ENCODE measurements at places on chromosomes 13 and 19.

- DNase-seq, result no peak
Measured at GRCh38 chr13:80132741-80133601, 208.0 kb downstream of the SPRY2 start.

GRCh38 chr13:76837801-76838200, 48.4 kb downstream of the KCTD12 start:
- no peak for DNase-seq

DNA sequence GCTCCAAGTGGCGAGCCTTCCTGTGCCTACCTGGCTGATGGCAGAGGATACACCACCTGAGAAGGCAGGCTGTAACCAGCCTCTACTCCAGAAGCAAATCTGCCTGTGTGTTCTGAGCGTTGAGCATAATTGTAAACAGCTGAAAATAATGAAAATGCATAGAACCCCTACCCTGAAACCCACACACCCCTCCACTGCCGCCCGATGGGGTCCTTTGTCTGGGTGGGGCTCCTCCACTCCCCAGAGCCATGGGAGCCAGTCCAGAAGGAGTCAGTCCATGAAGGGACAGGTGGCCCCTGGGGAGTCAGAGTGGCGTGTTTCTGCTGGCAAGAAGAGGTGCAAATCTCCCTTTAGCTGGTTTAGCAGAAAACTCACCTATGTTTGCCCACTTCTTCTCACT, 8.0 kb upstream of the SOX1 start:
- DNase-seq, result no peak

- no peak for DNase-seq
Measured at GRCh38 chr19:10553087-10553667, 9.5 kb downstream of the ATG4D start.

DNA sequence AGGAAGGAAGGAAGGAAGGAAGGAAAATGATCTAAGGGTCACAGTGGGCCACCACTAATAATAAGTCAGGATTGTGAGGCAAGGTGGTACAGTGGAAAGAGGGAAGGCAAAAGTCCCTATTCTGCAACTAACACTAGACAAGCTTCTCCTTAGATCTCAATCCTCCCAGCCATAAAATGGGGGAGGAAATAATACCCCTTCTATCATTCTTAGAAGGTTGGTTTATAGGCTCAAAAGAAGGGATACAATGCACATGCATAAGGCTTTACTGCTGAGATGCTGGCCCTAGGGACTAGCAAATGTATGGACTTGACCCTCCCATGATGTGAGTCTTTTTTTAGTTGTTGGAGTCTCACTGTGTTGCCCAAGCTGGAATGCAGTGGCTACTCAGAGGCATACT, 167.7 kb upstream of the ZNF507 start:
- no peak for DNase-seq

GRCh38 chr13:93559718-93560117, 333.1 kb downstream of the GPC6 start:
- no peak for DNase-seq

DNA sequence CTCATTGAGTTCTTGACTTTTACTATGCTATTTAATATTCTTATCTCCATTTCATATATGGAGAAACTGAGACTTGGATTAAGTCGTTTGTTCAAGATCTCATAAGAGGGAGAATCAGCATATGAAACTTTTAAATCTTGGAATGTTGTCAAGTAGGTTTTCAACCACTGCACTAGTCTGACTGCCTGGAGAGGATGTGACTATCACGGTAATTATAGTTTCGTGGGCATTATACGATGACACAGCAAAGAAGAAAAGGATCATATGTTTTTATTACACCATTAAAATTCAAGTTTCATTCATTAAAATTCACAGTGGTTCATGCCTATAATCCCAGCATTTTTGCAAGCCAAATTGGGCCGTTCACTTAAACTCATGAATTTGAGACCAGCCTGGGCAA, 555.2 kb downstream of the SLITRK1 start:
- DNase-seq, result no peak

DNA sequence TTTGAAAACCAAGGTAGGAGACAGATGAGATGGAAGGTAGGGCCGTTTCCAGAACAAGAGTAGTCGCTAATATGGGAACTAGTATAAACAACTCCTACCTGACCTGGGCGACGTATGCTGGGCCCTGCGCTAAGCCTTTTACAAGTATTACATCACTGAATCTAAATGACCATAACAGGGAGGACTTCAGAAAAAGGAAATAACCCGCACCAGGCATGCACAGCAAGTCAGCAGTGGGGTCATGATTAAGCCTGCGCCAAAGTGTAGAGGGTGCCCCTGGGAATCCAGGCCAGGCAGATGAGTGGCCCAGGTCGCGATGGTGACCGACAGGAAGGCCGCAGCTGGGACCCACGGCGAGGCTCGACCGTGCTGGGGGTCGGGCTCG, 613 bp downstream of the ATP13A1 start:
- no peak for DNase-seq

- DNase-seq, result no peak
Measured at GRCh38 chr19:5074830-5075394, 106.0 kb downstream of the KDM4B start.

- DNase-seq, result no peak
Measured at GRCh38 chr13:92966341-92966740, 260.3 kb upstream of the GPC6 start.

GRCh38 chr19:2775556-2776430, 7.3 kb downstream of the SGTA start:
- DNase-seq, result peak; percentile 85

- no peak for DNase-seq
Measured at GRCh38 chr13:109778102-109778542, 8.3 kb downstream of the IRS2 start.

DNA sequence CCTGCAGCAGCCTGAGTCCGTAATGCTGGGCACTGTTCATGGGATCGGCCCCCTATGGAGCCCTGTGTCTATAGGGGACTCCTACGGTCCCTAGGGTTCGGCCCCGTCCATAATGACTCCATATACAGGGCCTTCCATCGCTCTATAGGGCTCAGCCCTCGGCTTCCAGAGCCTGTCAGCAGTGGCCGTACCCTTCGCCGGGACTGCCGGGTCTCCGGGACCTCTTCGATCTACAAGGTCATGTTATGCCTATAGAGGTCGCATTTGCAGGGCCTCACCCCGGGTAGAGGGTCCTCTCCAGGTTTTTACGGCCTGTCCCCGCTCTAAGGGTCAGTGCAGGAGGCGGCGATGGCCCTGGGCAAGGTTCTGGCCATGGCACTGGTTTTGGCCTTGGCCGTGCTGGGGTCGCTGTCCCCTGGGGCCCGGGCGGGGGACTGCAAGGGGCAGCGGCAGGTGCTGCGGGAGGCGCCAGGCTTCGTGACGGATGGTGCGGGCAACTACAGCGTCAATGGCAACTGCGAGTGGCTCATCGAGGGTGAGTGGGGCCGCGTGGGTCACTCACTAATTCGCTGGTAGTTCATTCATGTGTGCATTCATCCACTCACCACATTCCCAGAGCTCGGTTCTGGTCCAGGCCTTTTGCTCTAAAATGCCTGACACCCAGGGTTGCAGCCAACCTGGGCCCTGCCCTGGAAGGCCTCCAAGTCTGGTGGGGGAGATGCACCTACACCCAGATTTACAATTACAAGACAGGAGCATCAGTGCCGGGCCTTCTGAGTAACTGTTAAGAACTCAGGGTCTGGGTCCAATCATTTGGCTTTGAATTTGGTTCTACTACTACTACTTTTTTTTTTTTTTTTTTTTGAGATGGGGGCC, 699 bp downstream of the MEGF8 start:
- peak; percentile 28 for DNase-seq

GRCh38 chr19:19050731-19051130, 13.1 kb upstream of the SLC25A42 start:
- DNase-seq, result no peak

DNA sequence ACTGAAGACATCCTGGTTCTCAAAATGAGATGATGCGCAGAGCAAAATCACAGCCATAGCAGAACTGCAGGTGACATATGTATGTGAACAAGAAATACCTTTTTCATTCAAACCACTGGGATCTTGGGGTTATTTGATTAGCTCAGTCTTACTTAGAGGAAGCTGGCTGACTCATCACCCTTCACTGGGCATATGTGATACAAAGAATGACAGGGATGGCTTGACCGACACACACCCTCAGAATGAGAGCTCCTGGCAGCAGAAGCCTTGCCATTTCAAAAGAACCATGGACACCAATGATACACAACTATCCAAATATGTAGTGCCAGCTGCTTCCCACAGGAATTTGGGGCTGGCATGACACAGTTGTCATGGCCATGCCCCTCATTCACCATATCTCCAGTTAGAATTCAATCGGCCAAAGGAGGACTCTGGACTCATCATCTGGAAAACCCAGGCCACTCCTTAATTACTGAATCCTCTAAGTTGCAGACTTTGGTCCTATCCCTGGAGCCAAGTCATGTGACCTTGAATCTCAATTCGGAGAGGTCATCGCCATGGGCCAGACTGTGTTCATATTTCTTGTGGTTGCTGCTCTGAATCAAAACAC, 115.8 kb downstream of the KATNAL1 start:
- DNase-seq, result no peak

DNA sequence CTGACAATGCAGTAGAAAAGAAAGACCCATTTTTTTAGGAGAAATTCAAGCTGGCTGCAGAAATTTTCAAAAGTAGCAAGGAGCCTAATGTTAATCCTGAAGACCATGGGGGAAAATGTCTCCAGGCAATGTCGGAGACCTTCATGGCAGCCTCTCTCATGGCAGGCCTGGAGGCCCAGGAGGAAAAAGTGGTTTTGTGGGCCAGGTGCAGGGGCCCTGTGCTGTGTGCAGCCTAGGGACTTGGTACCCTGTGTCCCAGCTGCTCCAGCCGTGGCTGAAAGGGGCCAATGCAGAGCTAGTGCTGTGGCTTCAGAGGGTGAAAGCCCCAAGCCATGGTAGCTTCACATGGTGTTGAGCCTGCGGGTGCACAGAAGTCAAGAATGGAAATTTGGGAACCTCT, 4.1 kb downstream of the ALG11 start:
- no peak for DNase-seq

DNA sequence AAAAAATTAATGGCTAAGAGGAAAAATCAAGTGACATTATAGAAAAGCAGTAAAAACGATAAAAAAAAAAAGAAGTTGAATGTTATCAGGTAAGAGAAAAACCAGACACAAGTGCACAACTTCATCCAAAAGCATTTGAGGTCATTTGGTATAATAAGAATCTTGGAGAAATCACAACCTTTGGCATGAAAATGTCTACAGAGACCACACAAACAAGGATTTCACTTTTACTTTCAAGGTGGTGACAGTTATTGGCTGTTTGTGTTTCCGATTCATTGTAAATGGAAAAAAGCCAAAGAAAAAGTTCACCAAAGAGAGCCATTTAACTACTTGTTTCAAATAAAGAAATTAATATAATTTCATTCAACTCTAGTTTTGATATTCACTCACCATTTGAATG, 1193.5 kb downstream of the PCDH9 start:
- no peak for DNase-seq

- no peak for DNase-seq
Measured at GRCh38 chr13:105929505-105929904, 606.0 kb downstream of the EFNB2 start.

DNA sequence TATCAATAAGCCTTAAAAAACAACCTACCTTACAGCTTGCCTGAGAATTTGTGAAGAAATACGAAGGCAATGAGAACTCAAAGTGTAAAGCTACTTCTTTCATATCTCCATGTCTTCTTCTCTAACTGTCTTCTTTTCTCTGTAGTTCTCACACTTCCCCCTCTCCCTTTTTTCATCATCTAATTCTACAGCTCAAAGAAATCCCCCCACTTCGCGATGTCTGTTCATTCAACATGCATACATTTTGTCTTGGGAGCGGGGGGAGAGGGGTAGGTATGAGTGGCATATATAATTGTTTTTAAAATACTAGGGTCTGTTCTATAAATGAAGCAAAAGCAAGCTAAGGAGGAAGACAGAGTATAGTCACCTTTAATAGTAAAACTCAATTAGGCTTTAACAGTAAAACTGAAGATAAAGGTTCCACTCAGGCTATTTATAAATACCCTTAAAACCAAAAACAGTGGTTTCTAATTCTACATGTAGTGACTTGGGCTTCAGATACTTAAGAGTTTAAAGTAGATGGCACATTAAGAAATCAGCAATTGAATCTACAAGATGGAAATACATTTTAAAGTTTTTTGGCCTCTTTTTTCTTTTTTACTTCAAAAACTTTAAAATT, 106.9 kb downstream of the KLF12 start:
- no peak for DNase-seq

DNA sequence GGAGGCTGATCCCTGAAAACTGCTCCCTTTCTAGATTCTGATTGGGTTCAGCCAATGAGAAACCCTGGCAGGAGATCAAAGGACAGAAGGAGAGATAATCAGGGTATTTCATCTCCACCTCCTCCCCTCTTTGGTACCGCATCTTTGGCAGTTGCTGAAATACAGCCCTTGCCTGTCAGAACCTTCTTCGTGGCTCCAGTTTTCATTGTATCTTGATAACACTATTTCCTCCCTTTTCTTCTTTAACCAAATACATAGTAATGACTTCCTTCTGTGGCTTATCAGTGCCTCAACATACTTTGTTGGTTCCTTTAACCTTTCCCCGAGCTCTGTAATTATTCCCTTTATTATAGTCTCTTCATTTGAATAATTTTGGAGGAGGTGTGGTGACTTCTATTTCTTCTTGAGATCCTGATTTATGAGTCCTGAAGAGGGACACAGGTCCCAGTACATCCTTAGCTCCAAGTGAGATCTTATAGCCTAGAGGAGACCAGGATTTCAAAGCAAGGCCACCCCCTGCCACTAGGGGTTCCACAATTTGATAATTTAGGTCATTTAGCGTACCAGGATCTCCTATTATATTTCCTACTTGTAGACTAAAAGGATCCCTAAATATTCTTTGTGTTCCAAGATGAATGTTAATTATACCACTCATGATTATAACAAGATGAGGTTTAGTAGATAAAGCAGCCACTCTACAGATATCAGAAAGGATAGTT, 98.0 kb downstream of the EDNRB start:
- DNase-seq, result no peak

DNA sequence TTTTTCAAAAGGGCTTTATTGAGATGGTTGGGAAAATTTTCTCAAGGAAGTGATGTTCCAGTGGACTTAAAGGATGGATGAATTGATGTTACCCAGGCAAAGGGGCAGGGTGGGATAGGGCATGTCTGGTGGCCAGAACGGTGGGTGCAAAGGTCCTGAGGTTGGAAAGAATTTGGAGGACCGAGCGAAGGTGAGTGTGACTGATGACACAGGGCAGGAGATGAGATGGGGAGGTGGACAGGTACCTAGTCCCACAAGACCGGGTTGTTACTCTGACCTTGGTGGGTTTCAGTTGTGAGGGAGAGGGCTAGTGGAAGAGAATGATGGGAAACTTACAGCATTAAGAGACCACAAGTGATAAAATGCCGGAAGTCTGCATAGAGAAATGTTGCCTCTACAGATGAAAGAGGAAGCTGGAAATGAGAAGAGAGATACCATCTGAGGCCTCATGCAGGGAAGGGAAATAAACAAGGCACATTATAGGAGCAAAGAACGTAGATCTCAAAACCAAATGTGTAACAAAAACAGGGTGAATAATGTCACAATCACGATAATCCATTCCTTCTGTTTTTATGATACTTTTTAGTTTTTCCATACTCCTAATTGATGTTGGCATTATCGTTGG, 4.5 kb downstream of the ADGRE1 start:
- DNase-seq, result no peak

- no peak for DNase-seq
Measured at GRCh38 chr19:35521124-35521743, 6.9 kb downstream of the SBSN start.
